NCI-H1436 (cell line): ENCODE measurements at places on chromosomes 3 and 15.

DNA sequence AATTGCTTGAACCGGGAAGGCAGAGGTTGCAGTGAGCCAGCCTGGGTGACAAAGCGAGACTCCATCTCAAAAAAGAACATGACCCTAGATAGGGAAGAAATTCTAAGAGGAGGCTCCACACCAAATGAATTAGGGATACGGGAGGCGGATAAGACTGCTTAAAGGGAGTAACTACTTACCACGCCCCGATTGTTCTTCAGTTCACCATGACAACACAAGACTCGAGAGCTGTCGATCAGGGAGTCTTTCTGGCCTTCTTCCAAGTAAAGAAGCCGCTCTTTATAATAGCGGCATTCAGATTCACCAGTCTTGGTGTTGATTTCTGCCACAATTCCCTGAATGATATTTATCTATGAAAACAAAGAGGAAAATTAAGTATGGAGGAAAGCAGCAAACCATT, 53.9 kb upstream of the TASOR start:
- no peak for DNase-seq

DNA sequence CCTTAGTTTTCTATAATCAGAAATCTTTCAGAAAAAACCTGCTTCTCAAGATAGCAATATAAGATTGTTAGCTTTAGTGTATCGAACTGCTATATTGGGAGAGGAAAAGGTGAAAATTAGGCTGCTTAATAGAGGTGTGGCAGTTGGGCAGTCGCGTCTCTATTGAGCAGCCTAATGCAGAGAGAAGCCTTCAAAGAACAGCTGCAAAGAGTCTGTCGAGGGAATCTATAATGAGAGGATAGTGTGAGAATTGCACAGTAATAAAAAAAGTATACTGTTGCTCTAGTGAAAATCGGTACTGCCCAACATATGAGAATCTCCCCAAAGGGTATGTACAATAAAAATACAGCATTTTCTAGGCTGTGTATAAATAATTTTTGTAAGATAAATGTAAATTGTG, 184.4 kb downstream of the TCF12 start:
- no peak for DNase-seq

GRCh38 chr3:71859123-71859519, 74.2 kb upstream of the PROK2 start:
- DNase-seq, result peak; percentile 0

DNA sequence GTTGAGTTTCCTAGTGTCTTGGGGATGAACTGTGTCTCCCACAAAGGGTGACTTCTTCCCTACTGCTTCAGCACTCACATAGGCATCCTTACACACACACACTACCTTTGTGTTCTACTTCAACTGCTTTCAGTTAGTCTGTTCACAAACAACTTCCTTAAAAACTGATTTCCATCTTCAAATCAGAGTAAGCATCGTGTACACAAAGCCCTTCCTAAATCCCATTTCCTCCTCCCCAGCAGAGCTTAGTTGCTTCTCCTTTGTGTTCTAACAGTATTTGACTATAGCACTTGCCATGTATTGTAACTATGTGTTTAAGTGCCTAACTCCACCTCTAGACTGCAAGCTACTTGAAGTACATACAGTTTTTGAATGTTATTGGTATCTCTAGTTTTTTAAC, 71.7 kb downstream of the TNIK start:
- DNase-seq, result no peak

DNA sequence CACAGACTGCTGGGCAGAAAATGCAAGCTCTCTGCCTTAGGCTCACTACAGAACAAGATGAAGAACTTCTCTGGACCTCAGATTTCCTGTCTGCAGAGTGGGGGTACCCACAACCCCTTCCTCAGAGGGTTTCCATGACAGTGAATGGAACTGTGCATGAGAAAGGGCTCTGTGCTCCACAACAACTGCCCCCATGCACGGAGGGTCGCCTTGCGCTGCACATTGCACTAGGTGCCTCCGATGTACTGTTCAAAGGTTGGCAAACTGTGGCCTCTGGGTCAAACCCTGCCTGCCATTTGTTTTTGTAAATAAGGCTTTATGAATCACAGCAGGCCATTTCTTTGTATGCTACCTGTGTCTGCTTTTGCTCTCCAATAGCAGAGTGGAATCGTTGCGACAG, 172.0 kb downstream of the RAB11A start:
- no peak for DNase-seq

DNA sequence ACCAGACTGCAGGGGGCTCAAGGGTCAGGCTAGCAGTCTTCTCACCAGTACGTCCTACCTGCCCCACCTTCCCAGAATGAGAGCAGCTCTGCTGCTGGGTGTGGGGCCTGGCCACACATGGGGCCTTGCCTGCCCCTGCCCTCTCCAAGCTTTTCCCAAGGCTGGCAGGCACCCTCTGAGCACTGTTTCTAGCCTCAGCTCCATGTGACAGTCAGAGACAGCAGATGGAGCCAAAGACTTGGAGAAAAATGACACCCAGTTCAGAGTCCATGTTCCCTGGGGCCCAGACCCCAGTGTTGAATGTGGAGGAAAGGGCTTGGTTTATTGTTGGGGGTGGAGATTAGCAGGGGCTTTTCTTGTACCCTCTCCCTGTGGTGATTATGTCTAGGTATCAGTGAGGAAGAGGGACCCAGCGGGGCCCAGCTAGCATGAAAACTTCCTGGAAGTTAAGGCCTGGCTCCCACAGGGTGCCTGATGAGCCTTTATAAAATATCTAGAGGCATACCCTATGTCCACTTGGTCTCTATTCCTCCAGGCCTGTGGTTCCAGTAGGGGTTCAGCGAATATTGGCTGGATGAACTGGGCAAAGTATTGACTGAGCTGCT, 153.8 kb downstream of the EEFSEC start:
- DNase-seq, result no peak

DNA sequence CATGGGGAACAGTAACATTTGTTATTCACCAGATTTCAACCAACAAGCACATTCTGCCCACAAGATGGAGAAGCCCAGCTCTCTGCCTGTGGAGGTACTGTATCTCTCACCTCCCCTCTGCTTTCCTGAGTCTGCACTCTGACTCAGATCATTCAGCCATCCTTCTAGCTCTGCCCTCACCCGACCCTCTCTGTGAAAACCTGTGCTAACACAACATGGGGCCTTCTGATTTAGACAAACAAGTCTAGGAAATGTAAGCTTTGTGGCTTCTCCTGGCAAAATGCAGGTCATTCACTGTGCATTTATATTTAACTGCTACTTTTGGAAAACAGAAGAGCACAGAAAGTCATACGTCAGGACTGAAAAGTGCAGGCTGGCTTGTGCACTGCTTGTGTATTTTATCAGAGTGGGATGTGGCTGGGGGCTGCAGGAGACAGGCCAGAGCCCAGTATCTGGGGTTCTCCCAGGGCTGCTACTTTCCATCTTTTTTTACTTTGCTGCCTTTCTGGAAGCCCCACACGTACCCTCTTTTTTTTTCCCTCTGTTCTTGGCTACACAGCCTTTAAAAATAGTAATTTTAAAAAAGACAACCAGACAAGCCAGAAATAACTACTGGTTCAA, 50.8 kb downstream of the SUSD5 start:
- no peak for DNase-seq

- no peak for DNase-seq
Measured at GRCh38 chr3:183697123-183697609, 431 bp upstream of the YEATS2 start.

DNA sequence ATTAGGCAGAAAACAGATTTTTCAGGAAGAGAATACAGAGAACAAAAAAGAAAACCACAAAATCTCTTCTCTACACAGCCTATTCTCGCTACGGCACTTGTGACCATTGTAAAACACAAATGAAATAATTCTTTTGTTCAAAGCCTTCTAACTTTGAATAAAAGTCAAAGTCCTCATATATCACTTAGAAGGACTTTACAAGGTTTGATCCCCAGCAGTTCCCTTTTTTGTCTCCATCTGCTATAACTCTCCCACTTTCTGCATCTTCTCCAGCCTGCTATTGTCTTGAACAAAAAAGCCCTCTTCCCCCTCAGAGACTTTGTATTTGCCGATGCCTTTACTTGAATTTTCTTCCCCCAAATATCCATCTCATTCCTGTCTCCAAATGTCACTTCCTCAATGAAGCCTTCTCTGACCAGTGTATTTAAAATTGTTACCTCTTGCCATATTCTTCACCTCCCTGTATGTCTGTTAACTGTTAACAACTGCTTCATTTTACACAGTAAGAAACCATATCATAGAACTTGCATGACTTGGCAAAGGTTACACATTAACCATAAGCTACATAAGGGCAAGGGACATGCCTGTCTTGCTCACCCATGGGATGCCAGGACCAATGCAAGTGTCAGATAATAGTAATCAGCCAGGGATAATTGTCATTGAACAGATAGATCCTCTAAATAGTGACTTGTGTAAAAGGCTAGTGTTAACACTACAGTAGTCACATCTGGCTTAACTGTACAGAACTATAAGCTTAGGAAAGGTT, 122.4 kb downstream of the CBLB start:
- DNase-seq, result no peak

GRCh38 chr15:48667701-48668100, 22.2 kb upstream of the FBN1 start:
- no peak for DNase-seq

GRCh38 chr3:58668247-58668646, 1.7 kb upstream of the FAM3D start:
- no peak for DNase-seq

DNA sequence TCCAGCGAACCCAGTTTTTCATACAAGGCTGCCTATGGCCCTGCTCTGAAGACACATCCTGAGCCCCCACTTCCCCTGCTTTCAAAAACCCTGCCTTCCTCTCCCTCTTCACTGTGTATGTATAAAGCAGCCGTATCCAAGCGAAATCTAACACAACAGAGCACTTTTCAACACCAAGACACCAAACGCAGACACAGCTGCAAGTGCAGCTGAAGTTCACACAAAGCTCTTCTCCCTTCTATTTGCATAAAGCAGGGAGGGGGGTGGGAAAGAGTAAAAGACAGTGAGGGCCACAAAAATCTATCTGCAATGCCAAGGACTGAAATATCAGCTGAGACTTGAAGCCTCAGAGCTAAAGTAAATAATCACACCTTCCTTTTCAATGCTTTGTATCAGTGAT, 35.1 kb upstream of the CSPG5 start:
- no peak for DNase-seq

DNA sequence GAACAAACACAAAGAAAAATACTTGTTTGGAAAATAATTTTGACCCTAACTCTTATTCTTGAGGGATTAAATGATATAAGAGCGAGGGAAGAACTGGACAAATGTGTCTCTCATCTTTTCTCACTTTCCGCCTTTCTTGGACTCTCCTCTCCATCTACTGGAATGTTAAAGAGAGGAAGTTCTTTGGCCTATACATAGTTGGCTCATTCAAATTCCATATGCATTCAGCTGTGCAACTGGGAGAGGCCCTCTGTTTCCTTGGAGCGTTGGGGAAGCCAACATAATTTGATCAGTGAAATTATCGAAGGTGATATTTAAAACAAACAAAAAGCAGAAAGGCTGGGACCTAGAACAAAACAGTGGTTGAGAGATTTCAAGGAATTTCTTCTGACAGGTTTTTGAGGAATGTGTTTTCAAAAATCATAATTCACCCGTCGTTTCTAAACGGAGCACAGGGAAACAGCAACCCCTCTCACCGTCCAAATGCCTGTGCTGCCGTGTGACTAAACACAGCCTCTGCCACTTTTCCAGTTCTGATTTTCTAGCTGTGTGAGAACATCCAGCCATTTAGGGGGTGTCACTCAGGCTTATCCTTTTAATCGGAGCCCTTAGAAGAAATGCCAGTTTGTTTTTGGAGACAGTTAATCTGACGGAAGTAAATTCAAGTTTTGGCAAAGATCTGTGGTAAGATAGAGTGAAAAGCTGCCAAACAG, 489.9 kb downstream of the SOX2 start:
- no peak for DNase-seq

GRCh38 chr3:133136114-133137041, 98.2 kb downstream of the TMEM108 start:
- DNase-seq, result peak; percentile 75

GRCh38 chr3:159813822-159814531, 174.7 kb upstream of the IL12A start:
- DNase-seq, result no peak

DNA sequence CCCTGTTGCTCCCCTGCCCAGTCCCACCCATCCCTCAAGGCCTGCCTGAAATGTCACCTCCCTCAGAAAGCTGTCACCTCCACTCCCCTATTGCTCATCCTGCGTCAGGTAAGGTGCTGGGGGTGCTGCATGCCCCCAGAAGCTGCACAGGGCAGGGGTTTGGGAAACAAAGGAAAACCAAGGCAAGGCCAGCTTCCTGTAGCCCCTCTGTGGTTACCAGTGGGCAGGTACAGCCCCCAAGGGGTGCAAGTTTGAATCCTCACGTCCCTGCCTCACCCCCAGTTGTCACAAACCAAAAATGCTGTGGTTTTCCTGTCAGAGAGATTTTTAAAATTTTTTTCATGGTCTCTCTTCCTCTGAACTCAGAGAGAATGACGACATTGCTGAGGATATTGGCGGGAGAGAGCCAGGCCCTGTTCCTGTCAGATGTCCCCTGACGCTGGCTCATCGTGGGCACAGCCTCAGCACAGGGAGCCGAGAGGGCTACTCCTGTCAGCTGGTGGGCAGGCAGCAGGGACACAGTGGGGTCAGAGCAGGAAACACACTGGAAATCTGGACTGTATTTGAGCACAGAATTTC, 27.0 kb downstream of the PSTPIP1 start:
- no peak for DNase-seq

- no peak for DNase-seq
Measured at GRCh38 chr15:88238618-88239430, 17.7 kb downstream of the NTRK3 start.

- DNase-seq, result peak; percentile 87
Measured at GRCh38 chr3:192727032-192727847, at the start of gene FGF12. FGF12 (minus strand) TSS chr3:192727541.

- DNase-seq, result no peak
Measured at GRCh38 chr15:27592036-27592760, 506.9 kb downstream of the OCA2 start.

- DNase-seq, result no peak
Measured at GRCh38 chr15:74837482-74838136, 5.3 kb downstream of the ULK3 start.

DNA sequence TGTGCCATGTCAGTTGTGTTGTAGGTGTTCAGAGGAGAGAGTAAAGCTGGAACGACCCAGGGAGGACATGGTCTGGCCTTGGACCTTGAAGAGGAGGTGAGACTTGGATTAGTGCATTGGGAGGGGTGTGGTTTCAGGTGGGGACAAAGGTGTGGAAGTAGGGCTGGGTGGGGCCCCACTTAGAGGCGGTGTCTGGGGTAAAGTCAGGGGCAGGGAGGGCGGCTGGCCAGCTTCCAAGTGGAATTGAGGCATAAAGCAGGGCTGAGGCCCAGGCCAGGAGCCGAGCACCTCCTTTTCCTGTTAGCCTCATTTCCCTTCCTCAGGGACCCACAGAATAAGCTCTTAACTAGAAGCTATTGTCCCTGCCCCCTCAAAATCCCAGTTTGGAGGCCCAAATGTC, 36.2 kb upstream of the FLNB start:
- no peak for DNase-seq
